ENCODE measurements at places on chromosomes 2 and 18.

GRCh38 chr2:175309799-175310198 is 128.3 kb upstream of the ATP5MC3 start:
- DNase-seq: peak; percentile 44

GRCh38 chr2:101788565-101788964 is 91.1 kb downstream of the MAP4K4 start:
- DNase-seq: no peak

GRCh38 chr2:157727693-157728092 is 99.0 kb upstream of the ACVR1C start:
- DNase-seq: no peak

DNA sequence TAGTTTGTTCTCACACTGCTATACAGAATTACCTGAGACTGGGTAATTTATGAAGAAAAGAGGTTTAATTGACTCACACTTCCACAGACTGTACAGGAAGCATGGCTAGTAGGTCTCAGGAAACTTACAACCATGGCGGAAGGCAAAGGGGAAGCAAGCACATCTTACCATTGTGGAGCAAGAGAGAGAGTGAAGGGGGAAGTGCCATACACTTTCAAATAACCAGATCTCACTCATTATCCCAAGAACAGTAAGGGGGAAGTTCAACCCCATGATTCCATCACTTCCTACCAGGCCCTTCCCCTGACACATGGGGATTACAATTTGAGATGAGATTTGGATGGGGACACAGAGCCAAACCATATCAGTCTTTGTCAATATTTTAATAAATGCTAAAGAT is 5.0 kb upstream of the CRYGB start:
- DNase-seq: no peak

GRCh38 chr18:5195656-5196055 is 1.4 kb downstream of the AKAIN1 start:
- DNase-seq: no peak

GRCh38 chr2:111919365-111919764 is 21.0 kb downstream of the MERTK start:
- DNase-seq: no peak

- no peak for DNase-seq
Measured at GRCh38 chr18:54134053-54134452, 90.4 kb downstream of the MBD2 start.

GRCh38 chr2:3670941-3671340 is 12.9 kb downstream of the ALLC start:
- no peak for DNase-seq

DNA sequence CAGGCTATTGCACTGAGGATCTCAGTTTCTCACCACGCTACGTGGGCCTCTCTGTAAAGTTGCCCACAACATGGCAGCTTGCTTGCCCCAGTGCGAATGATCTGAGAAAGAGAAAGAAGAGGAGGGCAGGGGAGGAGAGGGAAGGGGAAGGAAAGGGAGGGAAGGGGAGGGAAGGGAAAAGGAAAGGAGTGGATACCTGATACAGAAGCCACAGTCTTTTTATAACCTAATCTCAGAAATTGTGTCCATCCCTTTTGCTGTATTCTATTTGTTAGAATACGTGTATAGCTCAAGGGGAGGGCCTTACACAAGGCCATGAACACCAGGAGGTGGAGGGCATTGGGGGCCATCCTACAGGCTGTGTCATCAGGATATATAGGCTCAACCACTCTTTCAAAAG is 78.3 kb upstream of the PPP1CB start:
- DNase-seq: no peak

GRCh38 chr2:158676696-158677095 is 118.4 kb upstream of the DAPL1 start:
- no peak for DNase-seq

GRCh38 chr2:107242811-107243210 is 356.8 kb upstream of the ST6GAL2 start:
- no peak for DNase-seq

DNA sequence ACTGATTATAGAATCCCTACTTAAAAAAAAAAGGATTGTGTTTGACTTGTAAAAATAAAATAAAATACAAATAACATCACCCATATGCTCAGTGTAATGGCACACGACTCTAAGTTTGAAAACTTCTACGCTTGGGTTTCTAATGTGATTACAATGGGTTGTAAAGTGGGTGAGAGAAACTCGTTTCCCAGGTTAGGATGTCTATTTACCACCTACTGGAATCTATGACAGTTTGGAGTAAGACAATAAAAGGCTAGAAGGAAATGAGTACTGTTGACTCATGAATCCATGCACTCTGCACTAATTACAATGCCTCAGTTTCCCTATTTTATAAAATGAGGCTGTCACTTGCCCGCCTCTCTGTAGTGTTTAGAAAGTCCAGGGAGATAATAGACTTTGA is 204.2 kb upstream of the FBXO11 start:
- DNase-seq: no peak

DNA sequence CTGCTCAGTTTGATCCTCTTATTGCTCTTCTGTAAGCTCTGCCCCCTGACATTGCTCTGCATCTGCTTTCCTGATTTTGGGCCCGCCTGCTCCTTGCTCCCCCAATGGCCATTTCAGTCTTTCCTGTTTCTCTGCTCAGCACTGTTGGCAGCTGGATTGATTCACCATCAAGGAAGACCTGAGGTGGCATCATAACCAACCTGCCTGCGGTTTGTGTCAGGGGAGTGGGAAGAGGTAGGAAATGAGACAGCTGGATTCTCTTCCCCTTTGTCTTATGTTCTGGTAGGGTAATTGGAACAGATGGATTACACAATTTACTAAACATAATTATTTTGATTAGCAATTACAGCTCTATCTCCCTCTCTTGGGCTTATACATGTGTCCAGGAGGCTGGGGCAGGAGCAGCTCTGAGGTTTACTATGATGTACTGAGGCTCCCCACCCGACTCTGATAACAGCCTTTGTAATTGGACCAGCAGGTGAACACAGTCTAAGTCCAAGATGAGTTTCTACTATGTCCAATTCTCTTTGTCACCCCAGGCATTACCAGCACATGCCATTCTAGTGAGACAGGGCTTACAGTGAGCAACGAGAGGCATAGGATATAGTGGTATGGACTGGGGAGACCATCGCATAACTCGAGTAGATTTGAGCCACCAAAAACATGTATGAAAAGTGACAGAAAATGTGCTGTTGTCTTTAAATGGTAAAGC is 151.8 kb upstream of the MMADHC start:
- DNase-seq: no peak

DNA sequence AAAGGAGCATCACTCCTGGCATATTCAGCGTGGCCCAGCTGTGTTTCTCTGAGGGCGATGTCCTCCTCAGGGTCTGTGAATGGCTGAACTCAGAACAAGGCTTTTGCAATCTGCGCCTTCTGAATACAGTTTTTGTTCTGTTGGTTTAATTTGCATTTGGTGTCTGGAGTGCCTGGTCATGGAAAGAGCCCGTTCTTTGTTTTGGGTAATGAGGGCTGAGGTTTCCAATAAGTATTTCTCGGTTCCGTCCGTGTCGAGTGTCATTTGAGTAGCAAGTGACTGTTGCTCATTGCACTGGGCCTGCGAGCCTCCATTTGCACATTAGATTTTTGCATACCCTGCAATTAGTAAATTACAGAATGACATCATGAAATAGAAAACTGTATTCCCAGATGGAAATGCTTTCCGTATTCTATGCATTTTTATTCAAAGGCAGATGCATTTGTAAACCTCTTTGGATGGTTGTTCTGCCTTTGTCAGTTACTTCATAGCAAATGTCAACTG is 57.3 kb downstream of the NEDD4L start:
- no peak for DNase-seq

DNA sequence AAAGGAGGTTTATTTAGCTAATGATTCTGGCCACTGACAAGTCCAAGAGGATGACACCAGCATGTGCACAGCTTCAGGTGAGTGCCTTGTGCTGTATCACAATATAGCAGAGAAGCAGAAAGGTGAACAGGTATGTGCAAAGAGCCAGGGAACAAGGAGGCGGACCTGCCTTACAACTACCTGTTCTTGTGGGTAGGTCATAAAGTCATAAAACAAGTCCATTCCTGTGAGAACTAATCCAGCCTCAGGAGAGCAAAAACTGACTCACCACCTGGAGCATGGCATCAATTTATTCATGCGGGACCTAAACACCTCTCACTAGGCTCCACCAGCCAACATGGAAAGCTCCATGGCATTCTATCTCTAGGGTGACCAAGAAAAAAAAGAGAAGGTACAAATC is 234.2 kb downstream of the ASXL3 start:
- no peak for DNase-seq

- DNase-seq: no peak
Measured at GRCh38 chr2:145744541-145745386, 1224.8 kb upstream of the ZEB2 start.

- DNase-seq: no peak
Measured at GRCh38 chr2:20049637-20050036, 1.8 kb downstream of the LAPTM4A start.

DNA sequence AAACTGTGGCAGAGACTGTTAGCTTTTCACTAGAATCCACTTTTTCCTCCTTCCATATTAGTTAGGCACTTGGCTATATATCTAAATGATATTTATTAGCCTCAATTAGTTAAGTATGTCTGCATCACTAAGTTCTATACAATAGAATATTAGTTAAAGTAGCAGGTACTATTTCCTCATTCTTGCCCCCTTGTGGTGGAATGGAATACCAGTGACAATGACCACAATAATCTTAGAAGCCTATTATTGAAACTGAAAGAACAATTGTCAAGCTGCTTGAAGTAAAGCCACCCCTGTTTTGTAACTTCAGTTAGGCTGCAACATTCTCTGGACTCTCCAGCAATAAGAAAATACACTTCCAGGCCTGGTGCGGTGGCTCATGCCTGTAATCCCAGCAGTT is 476.3 kb upstream of the VWC2L start:
- DNase-seq: no peak

DNA sequence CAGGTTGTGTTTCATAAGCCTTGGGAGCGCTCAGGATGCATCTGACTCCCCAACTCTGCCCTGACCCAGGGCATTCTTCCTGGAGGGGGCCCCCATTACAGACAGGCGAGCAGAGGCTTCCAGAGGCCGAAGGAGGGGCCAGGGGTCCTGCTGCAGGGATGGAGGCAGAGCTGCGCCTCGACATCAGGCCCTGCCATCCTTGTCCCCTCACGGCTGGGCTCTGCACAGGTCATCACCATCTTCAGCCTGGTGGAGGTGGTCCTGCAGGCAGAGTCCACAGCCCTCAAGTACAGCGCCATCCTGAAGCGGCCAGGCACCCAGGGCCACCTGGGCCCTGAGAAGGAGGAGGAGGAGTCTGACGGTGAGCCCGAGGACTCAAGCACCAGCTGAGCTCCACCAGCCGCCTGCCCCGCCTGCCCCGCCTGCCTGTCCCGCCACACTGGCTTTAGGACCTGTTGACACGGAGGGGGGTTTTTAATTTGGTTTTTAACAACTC is 42.3 kb upstream of the ALPP start:
- DNase-seq: no peak

- DNase-seq: no peak
Measured at GRCh38 chr2:52594026-52594425, 1173.6 kb upstream of the CHAC2 start.
